Brain microvascular endothelial cell (primary cell): ENCODE measurements at places on chromosomes 1 and 21.

GRCh38 chr1:16155537-16156410 is at the start of gene EPHA2:
Gene EPHA2, minus strand, starts transcription at chr1:16156069. Its CDS starts 137 bp downstream, at chr1:16155932.
- peak; percentile 80 for DNase-seq

DNA sequence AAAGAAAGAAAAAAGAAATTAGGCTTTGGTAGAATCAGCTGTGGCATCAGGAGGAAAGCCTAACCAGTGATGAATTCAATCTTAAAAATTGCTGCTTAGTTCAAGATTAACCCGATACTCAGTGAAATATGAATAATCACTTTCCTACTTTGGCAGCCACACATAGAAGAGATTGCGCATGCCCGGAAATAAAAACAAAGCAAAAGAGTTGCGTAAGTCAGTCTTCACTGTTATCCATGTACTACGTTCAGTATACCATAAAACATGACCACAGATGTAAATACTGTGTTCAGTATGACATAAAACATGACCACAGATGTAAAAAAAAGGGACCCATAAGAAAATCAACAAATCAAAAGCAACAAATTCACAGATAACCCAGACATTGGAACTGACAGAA is 19.2 kb downstream of the CD1D start:
- no peak for DNase-seq

GRCh38 chr1:180586671-180587155 is 27.9 kb downstream of the OVAAL start:
- DNase-seq, result peak; percentile 55

- DNase-seq, result peak; percentile 24
These were observed 111.0 kb downstream of the GDAP2 start for GRCh38 chr1:117818456-117818855.

DNA sequence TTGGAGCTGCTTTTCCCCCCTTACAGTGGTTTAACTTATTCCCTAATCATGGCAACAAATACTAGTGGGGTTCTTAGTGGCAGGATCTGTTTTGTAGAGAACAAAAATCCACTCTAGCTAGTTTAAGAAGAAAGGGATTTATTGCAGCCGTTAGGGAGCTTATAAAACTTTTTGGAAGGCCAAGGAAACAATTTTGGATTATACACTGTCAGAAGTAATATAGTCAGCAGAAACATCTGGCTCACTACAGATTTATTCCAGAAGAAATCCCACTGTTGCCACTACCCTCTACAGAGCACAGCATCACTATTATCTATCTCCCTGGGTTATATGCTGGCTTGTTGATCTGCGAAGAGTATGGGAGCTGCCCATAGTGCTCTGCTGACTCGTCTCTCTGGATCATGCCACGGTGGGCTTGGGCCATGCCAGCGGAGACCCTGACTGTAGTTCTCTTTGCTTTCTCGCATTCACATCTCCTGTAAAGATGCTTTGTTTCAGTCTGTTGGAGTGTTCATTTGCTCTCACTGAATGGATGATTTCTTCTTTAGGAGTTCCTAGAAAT is 107.5 kb downstream of the ODF2L start:
- no peak for DNase-seq

GRCh38 chr1:112390775-112391602 is 5.0 kb upstream of the CTTNBP2NL start:
- peak; percentile 90 for DNase-seq

DNA sequence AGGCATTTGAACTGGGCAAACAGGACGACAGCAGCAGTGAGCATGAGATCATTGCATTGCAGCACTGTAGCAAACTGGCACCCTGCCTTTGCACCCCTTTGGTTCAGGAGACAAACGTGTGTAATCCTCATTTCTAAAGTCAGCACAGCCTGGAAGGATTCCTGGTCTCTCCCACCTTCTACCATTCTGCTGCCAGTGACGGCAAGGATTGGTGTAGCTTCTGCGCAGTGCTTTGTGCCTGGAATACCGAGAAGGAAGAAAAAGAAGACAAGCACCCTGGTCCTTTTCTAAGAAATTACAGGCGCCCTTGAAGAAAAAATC is 805.3 kb downstream of the USP25 start:
- no peak for DNase-seq

DNA sequence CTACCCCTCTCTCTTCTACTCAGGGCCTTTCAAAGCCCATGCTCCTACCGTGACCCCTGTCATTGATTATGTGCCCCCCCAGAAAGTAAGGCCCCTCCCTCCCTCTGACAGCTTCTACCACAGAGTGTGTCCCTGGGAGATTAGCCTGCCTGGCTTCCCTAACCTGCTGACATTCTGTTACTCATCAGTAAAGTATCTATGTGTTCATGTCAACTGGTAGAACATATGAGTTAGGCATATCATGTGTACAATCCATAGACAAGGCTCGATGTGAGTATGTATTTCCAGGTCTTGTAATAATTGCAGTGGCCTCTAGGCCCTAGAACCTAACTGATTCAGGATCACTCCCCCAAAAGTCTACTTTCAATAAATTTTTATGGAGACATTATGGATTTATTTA is 120.0 kb downstream of the GIPC2 start:
- DNase-seq, result no peak

DNA sequence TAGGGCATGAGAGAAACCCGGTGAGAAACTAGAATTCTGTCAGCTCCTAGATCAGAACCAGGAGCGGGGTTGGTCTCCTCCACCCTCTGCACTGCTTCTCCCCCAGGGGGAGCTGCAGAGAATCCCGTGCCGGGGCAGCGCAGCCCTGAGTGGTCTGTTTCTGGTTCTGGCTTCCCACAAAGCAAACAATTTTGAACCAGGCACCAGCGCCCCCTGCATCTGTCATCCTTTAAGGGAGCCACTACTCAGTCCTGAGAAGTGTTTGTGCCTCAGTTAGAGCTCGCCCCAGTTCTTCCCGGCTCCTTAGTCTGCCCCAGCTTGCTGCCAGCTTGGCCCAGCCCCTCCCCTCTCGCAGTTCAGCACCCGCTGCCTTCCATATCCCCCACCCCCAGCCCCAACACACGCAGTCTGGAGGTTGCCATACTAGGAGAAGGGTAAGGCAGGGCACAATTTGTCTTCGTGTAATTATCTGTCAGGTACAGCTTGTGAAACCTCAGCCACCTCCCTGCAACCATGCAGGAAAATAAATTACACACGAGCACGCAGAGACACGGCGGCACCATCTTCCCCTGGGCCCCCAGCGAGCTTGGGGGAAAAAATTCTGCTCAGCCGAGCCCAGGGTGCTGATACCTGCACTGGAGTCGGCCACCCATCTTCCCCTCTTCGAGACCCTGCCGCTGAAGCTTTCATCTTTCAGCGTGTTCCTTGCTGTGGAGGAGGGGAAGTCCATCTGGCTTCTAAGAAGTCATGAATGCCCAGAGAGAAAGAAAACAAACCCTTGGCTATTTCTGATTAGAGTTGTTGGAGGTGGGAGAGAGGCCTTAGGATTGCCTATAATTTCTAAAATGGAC is 62.6 kb upstream of the CD1D start:
- DNase-seq, result peak; percentile 38

GRCh38 chr1:7576946-7577657 is 194.0 kb upstream of the VAMP3 start:
- peak; percentile 6 for DNase-seq

DNA sequence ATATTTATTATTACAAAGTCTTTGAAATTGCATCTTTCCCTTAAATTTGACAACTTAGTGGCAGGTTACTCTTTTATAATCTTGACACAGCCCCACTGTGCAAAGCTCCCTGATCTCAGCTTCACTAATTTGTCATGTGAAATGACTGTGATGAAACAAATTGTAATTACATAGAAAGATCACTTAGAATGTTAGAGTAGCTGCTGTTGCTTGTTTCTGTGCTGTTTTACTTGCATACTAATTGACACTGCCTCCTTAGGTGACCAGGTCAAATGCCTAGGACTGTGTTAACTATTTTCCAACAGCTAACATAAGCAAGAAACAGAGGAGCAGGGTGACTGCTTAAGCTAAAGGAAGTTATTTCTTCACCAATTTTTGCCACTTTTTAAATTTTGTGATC is 211.3 kb downstream of the ZNF326 start:
- DNase-seq, result no peak

DNA sequence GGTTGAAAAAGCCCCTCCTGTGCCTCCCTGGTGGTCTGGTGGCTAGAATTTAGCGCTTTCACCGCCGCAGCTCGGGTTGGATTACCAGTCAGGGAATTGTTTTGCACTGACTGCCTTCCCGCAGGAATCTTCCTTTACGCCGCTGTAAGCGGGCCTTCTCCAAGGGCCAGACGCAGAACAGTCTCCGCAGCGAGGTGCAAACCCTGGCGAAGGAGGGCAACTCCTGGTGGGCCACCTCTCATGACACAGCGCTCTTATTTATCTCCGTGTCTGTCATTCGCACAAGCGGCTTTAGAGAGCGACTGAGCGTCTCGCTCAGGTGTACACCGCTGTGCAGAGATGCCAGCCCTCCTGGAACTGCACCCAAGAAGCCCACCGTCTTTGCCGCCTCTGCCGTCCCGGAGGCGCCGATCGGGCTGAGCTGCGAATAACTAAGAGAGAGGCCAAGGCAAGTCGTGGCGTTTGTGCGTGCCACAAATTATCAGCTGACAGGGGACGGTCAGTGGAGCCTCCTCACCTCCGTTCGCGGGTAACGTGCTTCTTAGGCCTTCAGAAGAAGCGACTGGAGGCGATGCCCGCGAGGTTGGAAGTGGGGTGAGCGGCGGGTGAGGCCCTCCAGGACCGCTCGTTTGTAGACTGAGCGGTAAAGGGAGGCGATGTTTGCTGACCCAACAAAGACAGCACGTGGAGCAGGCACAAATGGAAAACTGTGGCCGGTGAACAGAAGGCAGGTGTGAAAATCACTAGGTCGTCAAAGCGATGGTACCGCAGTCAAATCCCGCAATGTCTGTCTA is 93.5 kb downstream of the PRKAB2 start:
- no peak for DNase-seq

DNA sequence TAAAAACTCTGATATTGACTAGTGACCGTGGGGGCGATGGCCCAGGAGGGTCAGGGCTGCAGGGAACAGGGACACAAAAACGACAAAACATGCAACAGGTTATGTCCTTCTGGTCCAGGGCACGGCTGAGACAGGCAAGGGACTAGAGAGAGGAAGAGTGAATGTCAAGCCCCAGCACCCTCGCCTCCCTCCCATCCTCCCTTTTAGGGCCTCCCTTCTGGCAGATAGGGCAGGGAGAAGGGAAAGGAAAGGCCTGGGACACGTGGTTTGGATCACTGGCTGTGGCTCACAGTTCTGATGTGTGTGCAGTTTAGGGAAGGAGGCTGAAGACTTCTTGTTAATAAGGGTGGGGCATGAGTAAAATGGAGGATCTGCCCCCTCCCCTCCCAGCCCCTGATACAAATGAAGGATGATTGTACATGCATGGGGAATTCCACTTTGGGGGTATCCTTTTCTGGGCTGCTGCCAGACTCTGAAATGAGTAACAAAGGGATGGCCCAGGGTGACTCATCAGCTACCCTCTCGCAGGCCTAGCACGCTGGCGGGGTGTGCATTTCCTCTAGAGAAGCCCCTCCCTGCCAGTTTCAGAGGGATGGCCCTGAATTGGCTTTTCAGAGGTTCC is 14.2 kb downstream of the CAPN2 start:
- peak; percentile 97 for DNase-seq

- DNase-seq, result no peak
These were observed 81.2 kb downstream of the PCSK9 start for GRCh38 chr1:55120538-55120937.

- DNase-seq, result peak; percentile 38
These were observed 33.8 kb downstream of the DUSP10 start for GRCh38 chr1:221708076-221708571.

GRCh38 chr1:77956464-77956863 is 22.4 kb downstream of the FUBP1 start:
- DNase-seq, result no peak

DNA sequence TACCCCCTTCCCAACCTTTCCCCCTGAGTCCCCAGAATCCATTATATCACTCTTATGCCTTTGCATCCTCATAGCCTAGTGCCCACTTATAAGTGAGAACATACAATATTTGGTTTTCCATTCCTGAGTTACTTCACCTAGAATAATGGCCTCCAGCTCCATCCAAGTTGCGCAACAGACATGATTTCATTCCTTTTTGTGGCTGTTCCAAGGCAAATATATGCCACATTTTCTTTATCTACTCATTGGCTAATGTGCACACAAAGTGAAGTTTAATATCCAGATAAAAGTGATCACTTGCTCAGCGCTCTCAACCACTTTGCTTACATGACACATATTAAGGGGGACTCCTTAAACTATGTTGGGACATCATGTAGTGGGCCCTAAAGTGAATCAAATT is 72.4 kb upstream of the TIAM1 start:
- DNase-seq, result peak; percentile 27

- DNase-seq, result no peak
These were observed 26.2 kb upstream of the C1orf105 start for GRCh38 chr1:172394141-172394751.

DNA sequence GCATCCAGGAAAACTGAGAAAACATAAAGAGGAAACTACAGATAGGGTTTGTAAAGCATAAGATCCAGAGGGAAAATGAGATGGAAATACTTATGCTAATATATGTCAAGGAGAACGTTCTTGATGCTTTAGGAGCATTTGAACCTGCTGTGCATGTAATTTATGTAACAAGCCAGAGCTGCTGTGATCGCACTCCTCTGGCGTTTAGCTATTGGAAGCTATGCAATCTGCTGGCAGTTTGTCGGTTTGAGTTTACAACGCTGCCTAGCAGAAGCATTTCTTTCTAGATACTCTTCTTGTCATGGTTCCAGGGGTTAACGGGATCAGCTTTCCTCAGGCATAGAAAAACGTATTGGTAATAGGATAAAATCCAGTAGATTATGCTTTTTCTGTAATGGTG is 182.7 kb downstream of the KCNH1 start:
- DNase-seq, result no peak

DNA sequence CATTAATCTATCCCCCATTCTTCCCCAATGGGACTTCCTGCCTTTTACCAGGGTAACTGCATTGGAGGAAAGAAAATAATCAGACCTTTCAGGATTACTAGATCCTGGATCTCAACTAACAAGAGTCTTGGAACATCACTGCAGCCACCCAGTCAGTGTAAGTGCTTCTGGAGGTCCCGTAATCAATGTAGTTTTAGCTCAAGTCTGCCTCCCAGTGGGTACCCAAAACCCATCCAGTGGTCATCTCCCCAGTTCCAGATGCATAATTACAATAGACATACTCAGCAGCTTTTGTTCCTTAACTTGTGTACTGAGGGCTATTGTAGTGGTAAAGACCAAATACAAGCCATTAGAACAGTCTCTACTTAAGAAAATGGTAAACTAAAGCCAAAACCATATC is 319.1 kb downstream of the GPATCH2 start:
- DNase-seq, result peak; percentile 29
